ENCODE measurements at places on chromosomes 16 and 17. TPM values are rescaled to one million over a fixed set of nuclear protein-coding genes. Genes with fewer than 3 reads are reported as not detected.

The PLCG2 gene
- total RNA-seq = 449 TPM

The SMIM36 gene
- not detected for total RNA-seq

The HIGD1B gene
- not detected for total RNA-seq

The C17orf50 gene
- not detected for total RNA-seq

The NPIPA2 gene
- 3.5 TPM for total RNA-seq

The CLTC gene
- 189 TPM for total RNA-seq

The C1QTNF1 gene
- not detected for total RNA-seq

The RNF43 gene
- total RNA-seq = 1.5 TPM

The SCO1 gene
- total RNA-seq = 33.3 TPM

The SPNS2 gene
- 0.38 TPM for total RNA-seq

The CDRT15L2 gene
- total RNA-seq = not detected

The CES5A gene
- total RNA-seq = not detected

The FOXF1 gene
- not detected for total RNA-seq
